ENCODE measurements at places on chromosomes 12 and 14.

DNA sequence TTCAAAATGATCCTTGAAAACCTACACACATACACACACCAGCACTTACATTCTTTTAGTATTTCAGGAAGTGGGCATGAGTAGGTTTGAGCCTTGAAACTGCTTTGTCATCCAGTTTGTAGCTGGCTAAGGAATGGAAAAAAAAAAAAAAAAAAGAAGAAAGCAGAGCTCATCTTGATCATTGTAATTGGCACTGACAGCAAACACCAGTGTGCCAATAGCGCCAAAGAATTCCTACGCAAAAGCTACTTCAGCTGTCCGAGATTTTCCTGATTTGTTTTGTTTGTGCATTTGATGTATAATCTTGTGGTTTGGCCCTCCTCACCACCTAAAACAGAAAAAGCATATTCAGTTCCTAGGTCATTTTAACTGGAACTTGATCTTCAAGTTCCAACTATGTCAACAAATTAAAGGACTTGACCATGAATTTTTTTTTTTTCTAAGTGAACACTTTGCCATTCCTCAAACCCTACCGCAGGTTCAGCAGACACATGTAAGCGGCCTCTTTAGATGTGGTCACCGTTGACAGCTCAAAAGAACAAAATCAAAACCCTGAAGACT lies 57.3 kb downstream of the FLRT2 start:
- no peak for DNase-seq

GRCh38 chr12:110726028-110726427 lies 16.7 kb downstream of the PPP1CC start:
- no peak for DNase-seq

DNA sequence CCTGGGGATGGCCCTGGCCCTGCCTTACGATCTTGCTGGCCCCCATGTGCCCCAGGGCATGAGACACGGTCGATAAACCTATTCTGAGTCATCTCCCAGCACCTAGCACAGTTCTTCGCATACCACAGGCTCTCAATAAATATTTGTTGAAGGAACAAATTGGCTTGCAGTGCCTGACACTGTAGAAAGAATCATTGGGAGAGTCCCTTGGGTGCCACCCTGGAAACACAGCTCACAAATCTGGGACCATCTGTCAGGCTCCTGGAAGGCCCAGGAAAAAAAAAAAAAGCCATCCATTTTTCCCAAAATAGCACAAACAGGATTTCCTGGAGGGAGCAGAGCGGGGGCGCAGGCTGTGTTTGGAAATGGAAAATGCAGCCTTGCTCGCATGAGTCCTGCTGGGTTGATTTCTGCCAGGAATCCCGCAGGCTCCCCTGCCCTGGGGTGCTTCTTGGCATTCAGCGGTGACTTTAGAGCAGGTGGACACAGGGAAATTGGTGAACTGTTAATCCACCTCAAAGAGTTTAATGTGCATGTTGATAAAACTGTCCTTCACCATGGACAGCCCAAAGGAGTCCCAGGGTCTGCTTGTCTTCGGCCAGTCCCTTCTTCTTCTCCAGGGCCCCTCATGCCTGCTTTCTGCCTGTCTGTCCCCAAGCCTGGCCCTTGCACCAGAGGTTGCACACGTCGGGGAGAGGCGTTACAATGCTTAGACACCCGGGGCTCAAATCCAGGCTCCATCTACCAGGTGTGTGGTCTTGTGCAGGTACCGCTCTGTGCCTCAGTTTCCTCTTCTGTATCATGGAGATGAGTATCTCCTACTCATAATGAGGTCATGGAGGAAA lies 106.1 kb upstream of the RFLNA start:
- DNase-seq: peak; percentile 30

DNA sequence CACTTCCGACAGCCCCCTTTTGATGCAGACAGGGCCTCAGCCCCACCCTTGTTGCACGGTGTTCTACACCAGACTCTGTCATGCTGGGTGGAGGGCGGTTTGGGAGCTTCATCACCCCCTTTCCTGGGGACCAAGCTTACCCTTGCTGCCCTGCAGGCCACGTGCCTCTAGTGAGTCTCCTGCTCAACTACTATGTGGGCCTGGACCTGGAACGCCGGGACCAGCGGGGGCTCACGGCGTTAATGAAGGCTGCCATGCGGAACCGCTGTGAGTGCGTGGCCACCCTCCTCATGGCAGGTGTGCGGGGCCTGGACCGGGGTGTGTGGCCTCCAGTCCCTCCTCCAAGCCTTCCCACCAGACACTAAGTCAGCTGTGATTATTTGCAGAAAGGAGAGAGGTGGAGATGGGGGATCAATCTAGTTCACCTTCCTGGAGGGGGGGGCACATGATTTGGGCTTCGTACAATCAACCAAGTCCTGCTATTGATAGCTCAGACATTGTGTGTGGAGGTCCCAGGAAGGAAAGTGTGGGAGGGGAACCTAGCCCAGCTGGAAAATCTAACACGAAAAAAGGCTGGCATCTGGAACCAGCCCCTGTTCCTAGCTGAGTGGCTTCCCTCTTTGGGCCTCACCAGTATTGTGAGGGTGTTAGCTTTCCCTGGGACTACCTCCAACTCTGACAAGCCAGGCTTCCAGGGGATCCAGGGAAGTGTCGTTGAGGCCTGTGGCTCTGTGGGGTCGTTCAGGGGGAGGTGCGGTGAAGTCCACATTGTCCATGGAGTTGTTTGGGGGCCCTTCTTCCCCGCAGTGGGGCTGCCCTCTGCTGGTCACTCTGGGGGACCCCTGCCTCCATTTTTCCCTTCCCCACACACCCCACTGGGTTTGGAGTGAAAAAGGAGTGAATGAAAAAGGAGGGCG lies 1.6 kb downstream of the ANKRD33 start:
- DNase-seq: no peak

DNA sequence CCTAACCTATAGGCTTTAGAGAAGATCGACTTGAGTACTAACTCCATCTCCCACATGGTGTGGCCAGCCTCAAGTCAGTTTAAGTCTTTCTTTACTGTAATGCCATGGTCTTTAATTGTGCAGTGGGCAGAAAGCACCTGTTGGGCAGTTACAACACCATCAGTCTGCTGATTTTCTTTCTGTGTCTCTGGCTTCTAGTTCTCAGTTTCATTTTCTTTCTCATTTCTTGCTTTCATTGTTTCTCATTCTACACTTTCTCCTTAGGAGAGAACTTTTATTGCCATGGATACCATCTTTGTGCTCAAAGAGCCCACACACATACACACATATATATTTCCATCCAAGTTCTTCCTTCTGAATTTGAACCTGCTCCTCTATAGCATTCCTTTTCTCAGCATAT lies 96.1 kb upstream of the SLC16A7 start:
- no peak for DNase-seq

DNA sequence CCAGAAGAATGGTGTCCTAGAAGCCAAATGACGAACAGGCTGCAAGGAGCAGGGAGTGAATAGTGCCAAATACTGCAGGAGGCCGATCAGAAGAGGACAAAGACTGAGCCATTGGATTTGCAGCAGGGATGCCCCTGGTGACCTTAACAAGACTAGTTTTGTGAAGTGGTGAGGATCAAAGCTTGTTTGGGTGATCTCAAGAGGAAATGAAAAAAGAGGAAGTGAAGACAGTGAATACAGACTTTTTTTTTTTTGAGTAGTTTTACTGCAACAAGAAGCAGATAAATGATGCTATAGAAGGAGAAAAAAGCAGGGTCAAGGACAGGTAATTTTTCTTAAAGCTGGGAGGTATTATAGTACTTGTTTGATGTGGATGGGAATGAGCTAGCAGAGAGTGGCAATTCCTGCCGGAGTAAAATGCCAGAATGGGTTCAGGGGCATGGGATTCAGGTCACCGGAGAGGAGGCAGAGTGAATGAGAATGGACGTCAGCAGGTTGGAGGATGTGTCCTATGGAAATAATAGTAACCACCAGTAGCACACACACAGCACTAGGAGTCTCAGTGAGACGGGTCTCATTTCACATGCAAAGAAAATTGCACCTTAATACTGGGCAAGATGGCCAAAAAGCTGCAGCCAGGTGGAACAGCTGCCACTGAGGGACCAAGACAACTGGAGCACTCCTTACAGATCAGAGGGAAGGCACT lies 345.8 kb upstream of the CCDC196 start:
- no peak for DNase-seq

- DNase-seq: no peak
Observed at GRCh38 chr14:51012055-51012454, 67.8 kb upstream of the PYGL start.

DNA sequence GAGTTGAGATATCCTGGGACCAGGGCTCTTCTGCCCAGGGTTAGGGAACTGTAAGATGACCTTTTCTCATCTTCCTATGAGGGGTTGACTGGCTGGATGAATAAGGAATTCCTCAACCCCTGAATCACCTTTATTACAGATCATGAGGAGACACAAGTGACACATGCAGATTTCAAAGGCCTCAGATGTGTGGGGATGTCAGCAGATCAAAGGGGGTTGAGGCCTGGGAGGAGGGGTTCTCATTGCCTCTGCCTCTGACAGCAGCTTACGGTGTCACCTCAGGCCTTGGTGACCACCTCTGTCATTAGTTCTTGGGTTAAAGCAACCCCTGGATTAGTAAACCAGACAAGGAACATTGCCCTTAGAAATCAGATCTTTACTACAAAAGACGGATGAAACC lies 2.1 kb upstream of the KRT72 start:
- DNase-seq: no peak

- no peak for DNase-seq
Observed at GRCh38 chr12:125329239-125330102, 264.2 kb downstream of the AACS start.

DNA sequence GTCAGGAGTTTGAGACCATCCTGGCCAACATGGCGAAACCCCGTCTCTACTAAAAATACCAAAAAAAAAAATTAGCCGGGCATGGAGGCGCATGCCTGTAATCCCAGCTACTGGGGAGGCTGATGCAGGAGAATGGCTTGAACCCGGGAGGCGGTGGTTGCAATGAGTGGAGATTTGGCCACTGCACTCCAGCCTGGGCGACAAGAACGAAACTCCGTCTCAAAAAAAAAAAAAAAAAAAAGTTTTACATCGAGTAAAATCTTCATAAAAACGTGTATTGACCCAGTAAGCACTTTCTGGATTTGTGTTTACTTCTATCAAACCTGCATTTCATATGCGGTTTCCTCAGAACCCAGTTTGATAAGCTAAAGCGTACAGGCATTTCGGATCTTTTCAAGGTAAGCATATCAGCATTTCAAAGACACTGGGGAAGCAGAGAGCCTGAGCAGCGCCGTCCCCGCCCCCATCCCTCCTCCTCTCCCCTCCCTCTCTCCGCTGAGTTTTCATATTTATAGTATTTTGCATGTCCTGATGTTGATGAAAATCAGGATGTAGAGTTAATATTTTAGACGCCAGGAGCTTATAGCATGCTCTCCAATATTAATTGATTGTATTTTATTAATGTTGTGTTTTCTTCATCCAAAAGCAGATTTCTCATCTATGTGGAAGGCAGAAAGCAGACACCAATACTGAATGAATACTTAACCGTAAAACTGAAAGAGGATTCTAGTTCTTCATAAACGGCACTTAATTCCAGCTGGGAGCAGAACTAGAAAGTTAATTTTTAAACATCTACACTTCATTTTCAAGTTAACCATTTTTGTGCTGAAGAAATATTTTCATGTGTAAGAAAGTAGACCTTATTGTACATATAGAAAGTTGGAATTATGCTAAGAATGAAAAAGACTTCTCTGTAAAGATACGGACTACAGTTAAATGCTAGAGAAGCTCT lies 9.2 kb upstream of the HIP1R start:
- no peak for DNase-seq

DNA sequence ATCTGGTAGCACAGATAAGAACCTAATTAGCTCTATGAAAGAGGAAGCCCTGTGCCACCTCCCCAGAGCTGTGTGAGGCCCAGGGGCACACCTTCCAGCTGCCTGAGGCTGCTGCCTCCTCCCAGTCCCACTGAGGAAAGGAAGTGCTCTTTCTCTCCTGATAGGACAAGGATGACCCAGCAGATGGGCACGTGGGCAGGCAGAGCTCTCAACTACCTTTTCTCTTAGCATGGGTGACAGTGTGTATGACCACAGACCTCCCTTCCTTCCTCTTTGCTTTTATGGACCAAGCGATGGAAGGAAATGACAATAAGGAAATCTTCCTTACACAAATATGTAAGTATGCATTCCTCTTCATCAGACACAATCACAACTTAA lies 127.6 kb upstream of the AMIGO2 start:
- no peak for DNase-seq

DNA sequence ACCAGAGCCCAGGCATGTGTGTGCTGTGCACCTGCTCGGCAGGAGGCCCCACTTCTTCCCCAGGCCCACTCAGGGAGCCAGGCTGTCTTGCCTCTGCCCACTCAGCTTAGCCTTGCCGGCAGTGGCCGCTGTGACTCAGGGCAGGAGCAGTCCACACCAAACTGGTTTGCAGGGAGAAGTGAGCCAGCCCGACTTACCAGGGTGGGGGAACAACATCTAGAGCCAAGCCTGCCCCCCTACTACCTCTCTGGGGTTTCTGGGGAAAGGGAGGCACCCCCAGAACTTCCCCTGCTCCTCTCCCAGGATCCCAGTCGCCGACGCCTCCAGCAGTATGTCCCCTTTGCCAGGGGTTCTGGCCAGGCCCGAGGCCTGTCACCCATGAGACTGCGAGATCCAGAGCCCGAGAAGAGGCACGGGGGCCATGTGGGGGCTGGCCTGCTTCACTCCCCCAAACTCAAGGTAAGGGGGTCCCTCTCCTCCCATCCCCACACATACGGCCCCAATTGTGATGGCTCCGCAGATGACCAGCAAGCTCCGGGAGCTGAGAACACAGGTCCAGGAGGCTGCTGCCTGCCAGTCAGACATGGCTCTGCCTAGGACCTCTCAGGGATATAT lies 3.0 kb downstream of the PLEKHG6 start:
- no peak for DNase-seq

GRCh38 chr14:60815371-60815770 lies 80.8 kb downstream of the MNAT1 start:
- no peak for DNase-seq

DNA sequence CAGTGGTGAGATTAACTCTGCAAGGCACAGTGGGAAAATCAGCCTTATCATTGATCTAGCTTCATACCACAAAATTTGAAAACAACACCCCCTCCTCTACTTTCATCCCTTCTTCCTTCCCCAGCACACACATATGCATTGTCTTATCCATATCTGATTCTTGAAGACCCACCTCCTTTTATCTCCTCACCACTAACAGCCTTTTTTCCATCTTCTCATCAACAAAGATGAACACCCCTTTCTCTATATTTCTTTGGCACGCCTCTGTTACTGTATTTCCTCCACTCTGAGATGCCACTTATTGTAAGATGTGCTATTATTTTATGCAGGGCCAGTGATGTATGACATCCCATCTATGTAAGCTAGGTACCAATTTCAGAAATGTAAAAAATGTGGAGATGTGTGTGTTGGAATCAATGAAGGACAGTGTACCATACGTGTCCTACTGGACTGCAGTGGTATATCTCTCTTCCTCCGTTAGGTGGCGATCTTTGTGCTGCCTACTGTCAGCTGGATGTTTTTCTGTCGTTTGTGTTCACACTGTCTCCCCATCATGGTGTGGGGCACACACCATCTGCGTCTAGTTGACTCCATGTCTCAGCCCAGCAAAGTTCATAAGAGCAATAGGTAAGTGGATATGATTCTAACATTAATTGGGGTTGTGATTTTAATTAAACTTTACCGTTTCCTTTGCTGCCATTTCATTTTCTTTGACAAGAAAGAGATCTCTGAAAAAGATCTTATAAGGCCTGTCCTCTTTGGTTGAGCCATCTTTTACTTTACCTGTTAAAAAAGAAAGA lies 24.0 kb downstream of the CCDC38 start:
- peak; percentile 50 for DNase-seq

GRCh38 chr12:56836800-56837663 lies 73.9 kb downstream of the HSD17B6 start:
- no peak for DNase-seq

Measured in HuH-7.5 (cell line).